ENCODE measurements at places on chromosomes 11 and 22.

- DNase-seq: no peak
These were observed 16.5 kb upstream of the DGCR8 start for GRCh38 chr22:20063271-20064139.

- no peak for DNase-seq
These were observed 88.4 kb downstream of the TTC17 start for GRCh38 chr11:43447151-43447550.

GRCh38 chr11:133305208-133305956, 226.9 kb downstream of the OPCML start:
- DNase-seq: no peak

- DNase-seq: no peak
These were observed 165.2 kb downstream of the PGR start for GRCh38 chr11:100964435-100964834.

- no peak for DNase-seq
These were observed 95.9 kb upstream of the FGF3 start for GRCh38 chr11:69915151-69915500.

DNA sequence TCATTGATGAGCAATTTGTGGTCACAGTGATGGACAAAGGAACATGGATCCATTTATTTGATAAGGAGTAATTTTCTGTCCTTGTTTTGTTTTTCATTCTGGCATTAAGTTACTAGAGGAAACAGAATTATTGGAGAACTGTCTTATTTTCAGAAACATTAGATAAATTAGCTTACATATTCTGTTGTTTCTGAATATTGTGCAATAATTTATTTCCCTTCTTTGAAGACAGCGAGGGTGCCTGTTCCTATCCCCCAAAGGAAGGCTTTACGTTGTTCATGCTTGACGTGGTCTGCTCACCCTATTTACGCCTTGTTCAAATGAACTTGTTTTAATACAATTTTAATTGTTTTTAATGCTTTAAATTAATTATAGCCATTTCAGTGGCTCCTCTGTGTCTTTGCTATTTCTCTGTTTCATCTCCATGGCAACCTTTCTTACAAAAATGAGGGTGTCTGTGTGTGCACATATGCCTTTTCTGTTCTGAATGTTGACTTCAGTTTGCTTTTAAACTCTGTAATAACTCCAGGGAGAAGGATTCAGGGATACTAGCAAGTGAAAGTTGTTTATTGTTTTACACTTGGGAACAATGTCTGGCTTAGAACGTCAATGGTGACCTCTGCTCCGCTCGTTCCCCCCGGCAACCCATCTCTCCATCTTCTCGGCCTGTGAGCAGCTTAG, 138.3 kb upstream of the PLET1 start:
- DNase-seq: no peak

DNA sequence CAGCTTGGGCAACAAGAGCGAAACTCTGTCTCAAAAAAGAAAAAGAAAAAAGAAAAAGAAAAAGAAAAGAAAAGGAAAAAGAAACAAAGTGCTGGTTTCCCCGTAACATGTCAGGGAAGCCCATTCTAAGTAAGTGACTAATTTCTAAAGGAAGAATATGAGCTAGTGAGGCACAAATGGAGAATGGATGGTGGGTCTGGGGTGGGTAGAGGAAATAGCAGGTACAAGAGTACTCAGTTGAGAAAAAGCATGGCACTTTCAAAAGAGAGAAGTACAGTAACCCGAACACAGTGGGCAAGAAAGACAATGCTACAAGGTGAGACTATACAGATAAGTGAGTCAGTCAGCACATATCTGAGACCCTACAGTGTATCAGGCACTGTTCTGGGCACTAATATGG, 4.5 kb downstream of the MAJIN start:
- DNase-seq: no peak

DNA sequence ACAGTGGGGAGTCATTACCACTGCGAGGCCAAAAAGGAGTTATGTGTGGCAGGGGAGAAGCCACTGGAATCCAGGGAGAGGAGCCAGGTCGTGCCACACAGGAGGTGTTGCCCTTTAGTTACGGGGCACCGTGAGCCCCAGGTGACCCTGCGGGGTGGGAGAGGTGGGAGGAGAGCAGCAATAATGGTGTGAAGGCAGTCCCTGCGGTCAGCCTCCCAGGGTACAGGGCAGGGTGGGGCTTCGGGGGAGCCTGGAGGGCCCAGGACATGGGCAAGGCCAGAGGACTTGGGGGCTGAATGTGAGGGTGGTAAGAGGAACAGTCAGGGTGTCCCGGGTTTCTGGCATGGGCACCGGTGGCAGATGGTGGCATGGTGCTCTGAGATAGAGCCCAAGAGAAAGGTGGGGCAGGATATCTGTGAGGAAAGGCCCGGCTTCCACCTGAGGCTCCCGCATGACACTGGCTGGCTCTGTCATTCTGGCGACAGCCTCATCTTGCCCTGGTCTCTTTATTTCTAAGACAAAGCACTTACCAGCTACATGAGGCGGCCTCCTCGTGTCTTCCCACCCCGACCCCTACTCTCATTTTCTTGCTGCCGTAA, 82.6 kb upstream of the LMO1 start:
- DNase-seq: no peak

- no peak for DNase-seq
These were observed 90.0 kb downstream of the CCDC81 start for GRCh38 chr11:86464509-86465221.

DNA sequence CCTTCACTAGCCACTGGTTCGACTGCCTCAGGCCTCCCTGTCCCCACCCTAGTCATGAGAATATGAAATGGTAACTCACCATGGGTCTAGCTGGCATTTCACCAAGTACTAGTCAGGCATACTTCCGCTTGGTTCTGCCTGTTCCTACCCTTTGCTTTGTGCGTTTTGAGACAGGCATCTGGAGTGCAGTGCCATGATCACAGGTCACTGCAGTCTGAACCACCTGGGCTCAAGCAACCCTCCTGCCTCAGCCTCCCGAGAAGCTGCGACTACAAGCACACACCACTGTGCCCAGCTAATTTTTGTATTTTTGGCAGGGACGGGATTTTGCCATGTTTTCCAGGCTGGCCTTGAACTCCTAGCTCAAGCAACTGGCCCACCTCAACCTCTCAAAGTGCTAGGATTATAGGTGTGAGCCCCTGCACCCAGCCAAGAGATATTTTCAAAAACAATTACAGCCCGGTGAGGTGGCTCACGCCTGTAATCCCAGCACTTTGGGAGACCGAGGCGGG, 14.1 kb downstream of the HRAS start:
- DNase-seq: no peak

Measured in WERI-Rb-1 (cell line).